ENCODE measurements at places on chromosomes 2 and 18.

DNA sequence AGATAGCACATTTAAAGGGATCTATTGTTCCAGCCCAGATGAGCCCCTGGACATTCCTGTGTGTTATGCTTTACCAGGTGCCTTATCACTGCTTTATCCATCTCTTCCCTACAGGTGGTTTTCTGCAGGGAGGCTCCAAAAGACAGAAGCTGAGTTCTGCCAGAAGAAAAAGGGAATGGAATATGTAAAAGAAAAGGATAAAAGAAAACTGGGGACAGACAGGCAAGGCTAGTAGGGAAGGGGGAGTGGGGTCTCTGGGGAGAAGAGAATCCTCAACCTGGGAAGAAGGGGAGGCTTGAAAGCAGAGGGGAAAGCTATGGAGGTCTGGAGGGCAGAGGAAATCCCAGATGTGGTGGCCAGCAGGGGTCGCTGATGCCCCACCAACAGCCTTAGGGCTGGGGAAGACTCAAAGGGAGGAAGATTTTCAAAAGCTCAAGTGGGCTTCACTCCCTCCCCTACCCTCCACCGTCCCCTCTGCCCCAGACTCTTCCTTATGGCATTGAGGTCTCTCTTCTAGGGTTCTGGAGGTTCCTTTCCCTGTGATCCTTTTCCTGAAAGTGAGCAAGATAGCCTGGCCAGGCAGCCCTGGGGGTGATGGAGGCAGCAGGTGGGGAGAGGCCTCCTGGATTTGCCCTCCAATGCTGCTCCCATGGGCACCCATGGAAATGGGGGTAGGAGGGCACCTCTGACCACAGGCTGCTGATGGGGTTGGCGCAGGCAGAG, 178.1 kb upstream of the PKDCC start:
- DNase-seq = peak; percentile 72

GRCh38 chr2:69561101-69561500, 82.4 kb downstream of the AAK1 start:
- DNase-seq = no peak

GRCh38 chr18:29154196-29154757, 977.3 kb upstream of the CDH2 start:
- no peak for DNase-seq

DNA sequence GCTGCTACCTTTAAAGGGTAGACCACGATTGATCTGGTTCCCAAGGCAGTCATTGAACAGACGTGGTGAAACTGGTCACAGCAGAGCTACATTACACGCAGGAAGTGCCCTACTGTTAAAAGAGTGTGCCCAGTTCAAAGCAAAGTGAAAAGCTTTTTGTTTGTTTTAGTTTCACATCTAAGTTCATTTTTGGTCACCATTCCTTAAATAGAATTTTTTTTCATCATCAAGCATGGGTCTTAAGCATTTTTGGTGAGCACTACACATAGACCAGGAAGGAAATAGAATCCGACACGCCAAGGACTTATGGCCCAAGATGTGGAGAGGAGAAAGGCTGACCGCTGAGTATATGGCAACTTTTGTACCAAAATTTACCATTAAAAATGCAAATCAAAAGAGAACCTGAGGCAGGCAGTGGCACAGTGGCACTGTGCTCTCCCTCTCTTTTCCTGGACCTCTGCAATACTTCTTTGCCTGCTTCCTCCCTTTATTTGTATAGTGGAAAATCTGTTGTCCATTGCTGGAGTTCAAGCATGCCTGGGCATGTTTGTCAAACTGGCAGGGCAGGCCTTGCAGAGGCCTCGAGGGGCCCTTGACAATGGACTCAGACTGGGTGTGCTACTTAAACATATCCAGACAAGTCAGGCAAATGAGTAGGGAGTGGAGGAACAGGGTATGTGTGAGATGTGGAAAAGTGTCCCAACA, 42.6 kb upstream of the HNRNPA3 start:
- no peak for DNase-seq

DNA sequence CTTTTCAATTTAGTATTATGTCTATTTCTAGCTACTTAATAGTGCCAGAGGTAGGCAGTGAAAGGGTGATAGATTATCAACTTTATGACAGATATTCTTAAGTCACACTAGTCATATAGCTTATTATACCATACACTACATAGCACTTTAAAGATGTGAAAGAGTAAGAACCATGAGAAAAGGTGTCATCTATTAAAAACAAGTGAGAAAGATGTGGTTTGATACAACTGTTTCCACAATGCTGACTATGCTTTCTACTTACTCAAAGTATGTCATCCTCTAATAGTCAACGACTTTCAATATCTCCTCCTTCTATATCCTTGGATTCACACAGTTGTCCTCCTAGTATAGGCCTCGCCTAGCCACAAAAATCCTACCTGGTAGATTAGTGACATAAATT, 132.9 kb upstream of the WDSUB1 start:
- DNase-seq = no peak

DNA sequence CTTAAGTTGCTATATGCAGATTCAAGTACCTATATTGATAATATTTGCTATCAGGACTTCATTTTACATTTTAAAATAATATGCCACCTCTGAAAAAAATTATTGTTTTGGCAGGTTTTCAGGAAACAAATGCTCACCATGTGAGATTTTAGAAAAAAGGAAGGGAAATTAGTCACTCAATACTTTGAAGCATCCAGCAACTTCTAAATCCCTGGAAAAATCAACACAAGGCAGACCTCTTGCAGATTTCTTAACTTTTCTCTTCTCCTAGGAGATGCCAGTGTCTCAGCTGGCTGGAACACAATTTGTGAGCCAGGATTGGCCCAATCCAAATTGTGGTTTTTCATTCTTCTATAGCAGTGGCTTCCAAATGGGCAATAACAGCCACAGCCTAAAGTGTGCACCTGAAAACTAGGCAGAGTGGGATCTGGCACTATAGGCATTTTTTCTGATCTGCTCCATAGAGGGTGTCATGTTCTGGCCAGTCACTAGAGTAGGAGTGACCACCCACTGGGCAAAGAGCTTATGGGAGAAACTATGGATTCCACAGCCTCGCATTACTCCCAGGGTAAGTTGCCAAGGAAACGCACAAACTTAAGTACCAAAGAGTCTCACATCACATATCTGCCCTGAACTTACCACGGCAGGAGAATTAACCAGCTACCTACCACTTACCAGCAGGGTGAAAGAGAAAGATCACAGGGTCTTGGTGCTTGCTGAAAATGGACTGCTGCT, 28.1 kb upstream of the THOC1 start:
- DNase-seq = no peak

- no peak for DNase-seq
Measured at GRCh38 chr2:88077080-88077479, 9.5 kb downstream of the SMYD1 start.

GRCh38 chr2:130963849-130964793, 127.4 kb downstream of the ARHGEF4 start:
- DNase-seq = peak; percentile 50

DNA sequence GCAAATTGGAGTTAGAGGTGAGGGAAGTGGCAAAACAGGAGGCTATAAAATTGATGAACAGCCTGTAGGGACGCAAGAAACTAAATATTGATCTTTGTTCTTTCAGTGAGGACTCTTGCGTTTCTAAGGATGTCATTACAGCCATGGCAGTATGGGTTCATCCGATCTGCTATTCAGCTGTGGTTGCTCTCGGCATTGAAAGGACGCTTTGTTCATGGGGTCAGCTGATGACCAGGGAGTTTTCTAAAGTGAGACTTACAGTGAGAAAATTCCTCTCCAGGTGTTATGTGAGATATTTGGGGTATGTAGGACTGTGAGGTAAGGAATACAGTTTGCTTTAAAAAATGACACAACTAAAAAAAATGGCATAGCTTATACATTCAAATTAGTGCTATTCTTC, 52.7 kb upstream of the PELI1 start:
- no peak for DNase-seq

- peak; percentile 44 for DNase-seq
Measured at GRCh38 chr2:2230433-2230817, 100.7 kb downstream of the MYT1L start.
